Activated gamma-delta T cell treated with Interleukin-2 at 50 U/mL for 16 hours (primary cell): ENCODE measurements at places on chromosomes 2 and 18.

- no peak for DNase-seq
Observed at GRCh38 chr2:152470861-152471854, 136.2 kb downstream of the FMNL2 start.

GRCh38 chr18:22868831-22869230, 64.3 kb upstream of the RBBP8 start:
- no peak for DNase-seq

DNA sequence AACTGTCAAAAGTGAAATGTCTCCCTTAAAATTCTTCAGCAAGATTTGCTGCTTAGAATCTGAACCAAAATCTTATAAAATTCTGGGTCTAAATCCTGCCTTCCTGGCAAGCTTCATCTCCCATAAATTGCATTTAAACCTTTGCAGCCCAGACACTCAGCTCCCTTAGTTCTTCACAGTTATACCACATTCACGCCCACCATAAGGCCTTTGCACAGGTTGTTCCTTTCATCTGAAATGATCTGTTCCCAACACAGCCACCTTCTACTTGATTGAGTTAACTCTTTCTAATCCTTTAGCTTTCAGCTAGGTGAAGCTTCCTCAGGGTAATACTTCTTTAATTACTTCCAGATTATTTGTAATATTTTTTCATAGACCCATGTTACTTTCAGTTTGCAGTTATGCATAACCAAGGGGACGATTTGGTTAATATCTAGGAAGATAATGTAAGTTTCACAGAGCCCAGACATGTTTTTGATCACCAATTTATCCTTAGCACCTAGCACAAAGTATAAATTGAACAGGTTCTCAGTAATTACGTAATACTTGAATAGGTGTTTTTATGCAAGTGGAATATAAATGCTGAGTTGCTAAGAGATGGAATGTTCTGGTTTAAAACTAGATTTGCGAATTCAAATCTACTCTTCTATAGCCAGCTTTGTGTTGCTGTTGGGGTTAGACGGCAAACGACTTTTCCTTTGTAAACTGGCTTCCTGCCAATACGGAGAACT, 779.7 kb upstream of the PKDCC start:
- no peak for DNase-seq

DNA sequence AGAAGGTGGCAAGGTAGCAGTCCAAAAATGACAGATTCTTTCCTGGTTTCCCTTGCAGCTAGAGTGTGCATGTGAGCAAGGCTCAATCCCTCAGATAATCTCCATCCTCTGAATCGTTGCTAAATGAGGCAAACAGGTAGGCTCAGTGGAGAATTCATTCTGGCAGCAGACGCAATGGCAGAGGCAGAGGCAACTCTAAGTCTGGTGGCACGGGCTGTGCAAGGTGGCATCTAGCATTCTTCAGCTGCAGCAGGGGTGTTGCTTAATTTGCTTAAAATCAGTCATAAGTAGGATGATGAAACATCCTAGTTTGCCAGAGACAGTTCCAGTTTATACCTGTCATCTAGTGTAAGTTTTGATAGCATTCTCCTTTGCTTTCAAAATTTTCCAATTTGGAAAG, 391.1 kb upstream of the MEX3C start:
- DNase-seq: no peak

GRCh38 chr2:39517622-39518021, 80.5 kb upstream of the MAP4K3 start:
- DNase-seq: no peak

- DNase-seq: no peak
Observed at GRCh38 chr2:102841107-102841840, 79.4 kb downstream of the TMEM182 start.

- DNase-seq: no peak
Observed at GRCh38 chr2:128155970-128156369, 65.0 kb downstream of the UGGT1 start.

DNA sequence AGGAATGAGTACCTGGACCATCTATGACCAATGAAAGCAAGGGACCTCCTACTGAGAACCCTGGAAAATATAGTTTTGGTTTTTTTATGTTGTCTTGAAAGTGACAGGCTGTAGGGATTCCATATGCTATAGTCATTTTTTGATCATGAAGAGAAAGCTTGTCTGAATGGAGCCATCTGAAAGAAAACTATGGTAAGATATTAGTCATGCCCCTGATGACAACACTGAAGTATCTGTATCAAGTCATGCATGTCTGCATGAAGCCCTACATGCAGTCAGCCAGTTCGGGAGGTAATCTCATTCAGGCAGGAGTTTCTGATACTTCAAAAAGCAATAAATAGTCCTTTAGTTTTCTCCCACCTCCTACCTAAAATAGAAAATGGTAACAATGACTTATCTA, 1042.0 kb downstream of the DPP10 start:
- no peak for DNase-seq

DNA sequence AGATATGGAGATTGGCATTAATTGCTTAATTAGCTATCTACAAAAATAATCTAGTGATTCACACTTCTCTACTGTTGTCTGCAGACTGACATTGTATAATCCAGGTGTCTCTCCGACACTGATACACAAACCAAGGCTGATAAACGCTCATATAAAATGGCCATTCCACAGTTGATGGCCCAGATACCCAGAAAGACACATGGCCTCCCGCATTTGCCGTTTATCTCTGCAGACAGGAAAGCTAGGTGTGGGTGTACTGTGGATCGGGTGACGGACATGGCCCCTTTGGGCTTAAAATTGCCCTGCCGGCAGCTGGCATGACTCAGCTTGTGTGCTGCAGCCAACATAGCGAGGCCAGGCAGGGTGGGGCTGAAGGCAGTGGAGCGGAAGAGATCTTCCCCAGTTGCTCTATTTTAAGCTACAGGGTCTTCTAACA, 18.5 kb downstream of the PMAIP1 start:
- no peak for DNase-seq

DNA sequence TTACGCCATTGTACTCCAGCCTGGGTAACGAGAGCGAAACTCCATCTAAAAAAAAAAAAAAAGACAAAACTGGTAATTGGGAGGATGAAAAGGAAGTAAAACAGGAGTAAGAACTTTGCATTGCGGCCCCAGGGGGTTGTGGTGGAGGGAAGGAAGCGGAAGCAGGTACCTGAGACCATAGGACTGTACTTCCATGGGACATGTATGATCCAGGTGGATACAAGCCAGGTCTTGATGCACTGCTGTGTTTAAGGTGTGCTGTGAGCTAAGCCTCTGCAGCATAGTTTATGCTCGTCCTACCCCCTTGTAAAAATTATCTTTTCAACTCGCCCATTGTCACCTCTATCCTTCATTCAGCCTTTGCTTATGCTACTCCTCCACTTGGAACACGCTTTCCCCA, 23.7 kb downstream of the FBXO36 start:
- no peak for DNase-seq

GRCh38 chr2:232831496-232831895, 38.6 kb upstream of the SNORC start:
- DNase-seq: no peak

DNA sequence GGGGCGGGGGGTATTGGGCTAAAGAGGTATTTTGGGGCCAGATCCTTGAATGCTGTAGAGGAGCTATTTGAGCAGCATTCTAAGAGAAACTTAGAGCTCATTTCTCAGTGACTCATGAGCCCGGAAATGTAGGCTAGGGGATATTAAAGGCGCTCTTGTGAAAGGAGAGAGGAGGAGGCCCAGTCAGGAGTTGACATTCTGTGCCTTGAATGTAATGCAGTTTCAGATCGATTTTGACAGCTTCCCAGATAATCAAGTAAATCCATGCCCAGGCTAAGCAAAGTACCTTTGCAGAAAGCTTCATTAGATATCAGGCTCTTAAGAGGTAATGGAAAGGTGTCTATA, 1.5 kb downstream of the CAB39 start:
- peak; percentile 35 for DNase-seq

- no peak for DNase-seq
Observed at GRCh38 chr2:53235836-53236582, 531.6 kb upstream of the CHAC2 start.

GRCh38 chr2:41906338-41906725, 141.5 kb upstream of the PKDCC start:
- no peak for DNase-seq

DNA sequence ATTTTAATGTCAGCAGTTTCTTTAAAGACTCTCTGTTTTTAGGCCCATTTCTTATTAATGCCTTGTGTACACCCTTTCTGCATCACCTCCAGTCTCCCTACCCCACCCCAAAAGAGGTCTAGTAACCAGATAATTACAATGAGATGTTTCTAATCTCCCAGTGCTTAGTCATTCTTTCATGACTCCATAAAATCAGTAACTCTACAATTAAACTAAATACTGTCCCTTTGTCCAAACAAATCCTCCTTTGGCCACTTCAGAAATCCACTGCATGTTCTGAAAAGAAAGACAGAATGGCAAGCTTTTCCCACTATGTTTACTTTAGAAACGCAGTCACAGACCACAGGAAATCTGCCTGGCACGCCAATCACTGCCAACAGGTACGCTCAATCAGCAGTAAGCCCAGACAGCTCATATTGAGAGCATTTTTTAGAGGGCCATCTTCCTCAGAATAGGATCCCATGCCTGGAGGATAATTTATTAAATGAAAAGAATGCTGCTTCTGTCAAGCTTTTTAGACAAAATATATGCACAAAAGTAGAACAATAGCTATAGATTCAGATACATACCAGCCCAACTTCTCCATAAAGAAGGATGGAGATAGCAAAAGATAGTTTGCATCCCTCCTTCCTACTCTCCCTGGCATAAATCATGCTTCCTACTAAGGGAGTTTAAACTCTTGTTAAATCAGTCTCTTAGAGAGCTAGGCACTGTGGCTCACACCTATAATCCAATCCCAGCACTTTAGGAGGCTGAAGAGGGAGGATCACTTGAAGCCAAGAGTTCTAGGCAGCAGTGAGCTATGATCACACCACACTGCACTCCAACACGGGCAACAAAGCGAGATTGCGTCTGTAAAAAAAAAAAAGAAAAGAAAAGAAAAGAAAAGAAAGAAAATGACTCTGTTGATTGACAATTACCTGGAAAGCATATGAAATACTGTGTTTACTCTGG, 14.6 kb downstream of the CLASP1 start:
- no peak for DNase-seq

- no peak for DNase-seq
Observed at GRCh38 chr2:119679526-119679837, 481 bp downstream of the TMEM177 start.

GRCh38 chr2:182826064-182826463, 40.4 kb downstream of the FRZB start:
- no peak for DNase-seq

GRCh38 chr2:190343536-190344275, at the start of gene INPP1:
Gene INPP1, plus strand, starts transcription at chr2:190343589. Its CDS starts 16,514 bp downstream, at chr2:190360103.
- peak; percentile 25 for DNase-seq

DNA sequence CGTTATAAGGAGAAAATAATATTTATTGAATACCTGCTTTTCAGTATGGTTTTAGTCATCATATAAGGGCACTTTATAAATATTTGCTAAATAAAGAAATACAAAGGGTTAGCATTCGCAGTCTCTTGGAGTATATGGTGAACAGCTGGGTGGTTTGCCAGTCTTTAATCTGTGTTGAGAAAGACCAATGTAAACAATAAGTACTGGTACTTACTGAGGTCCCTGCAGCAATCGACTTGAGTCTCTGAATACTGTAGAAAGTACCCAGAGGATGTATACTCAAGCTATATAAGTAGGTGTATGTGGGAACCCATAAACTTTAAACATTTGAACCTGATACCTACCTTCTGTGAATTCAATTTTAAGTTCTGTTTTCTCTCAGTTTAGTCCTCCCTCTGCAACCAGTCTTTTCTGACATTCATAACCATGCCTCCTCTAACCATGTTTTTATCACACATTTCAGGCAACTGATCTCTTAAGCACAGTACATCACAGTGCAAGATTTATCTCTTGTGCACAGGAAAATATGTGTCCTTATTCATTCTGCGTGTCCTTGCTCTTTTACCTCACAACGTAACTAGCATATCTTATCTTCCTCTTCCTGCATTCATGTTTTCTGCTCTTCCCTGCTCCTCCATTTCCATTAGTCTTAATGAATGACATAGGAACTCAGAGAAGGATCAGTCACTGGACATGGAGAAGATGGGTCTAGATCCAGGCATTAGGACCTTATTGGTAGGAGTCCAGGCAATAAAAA, 21.7 kb downstream of the C18orf63 start:
- DNase-seq: no peak

DNA sequence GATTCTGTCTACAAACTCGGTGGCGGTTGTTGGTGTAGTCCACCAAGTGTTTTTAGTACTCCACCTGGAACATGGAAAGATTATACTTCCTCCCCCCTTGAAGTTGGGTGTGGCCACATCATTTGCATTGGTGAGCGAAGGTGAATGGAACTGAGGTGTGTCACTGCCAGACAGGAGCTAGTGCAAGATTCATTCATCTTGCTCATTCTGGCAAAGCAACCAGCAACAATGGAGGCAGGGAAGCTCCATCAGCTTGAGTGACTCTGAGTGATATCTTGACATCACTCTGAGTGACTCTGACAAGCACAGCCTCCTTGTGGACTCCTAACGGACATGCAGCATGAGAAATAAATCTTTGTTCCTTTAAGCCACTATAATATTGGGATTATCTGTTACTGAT, 54.7 kb upstream of the SLC1A4 start:
- DNase-seq: no peak

- no peak for DNase-seq
Observed at GRCh38 chr18:5488844-5489243, 55.0 kb downstream of the EPB41L3 start.

- DNase-seq: no peak
Observed at GRCh38 chr2:65913813-65914212, 481.4 kb upstream of the SPRED2 start.

- DNase-seq: no peak
Observed at GRCh38 chr2:65371074-65371434, 61.3 kb downstream of the SPRED2 start.

DNA sequence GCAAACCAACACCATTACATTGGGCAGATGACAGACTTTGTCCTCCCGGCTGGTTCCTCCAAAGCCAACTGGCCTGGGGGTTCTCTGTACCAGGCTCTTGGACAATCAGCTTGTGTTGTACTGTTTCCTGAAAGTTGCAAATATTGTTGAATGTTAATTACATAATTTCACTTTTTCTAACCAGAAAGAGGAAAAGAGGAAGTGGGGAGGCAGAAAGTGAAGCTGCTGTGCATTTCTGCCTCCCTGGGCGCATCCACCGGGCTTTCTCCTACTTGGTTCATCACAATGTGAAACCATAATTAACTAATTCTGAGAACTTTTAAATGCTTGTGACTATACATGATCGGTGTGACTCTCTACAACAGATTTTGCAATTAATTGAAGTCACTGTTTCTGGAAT, 10.1 kb downstream of the TWIST2 start:
- no peak for DNase-seq

DNA sequence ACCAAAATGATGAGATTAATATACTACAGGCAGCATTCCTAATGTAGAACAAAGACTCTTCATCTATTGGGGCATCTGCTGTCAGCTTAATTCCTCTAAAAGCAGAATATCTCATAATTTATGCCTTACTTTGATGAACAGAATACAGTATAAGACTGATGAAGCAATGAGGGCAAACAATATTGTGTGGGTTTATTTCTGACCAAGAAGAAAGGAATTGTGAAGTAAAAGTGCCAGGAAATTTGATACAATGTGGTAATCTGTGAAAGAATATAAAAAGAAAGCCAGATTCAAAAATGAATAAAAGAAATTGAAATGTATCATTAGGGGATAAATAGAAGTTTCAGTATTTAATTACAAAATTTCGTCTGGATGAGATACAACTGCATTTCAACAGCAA, 78.8 kb upstream of the TTC21B start:
- no peak for DNase-seq

GRCh38 chr2:183063083-183063482, 15.5 kb upstream of the DUSP19 start:
- no peak for DNase-seq

GRCh38 chr2:164934401-164935117, 20.8 kb downstream of the SLC38A11 start:
- no peak for DNase-seq

GRCh38 chr2:61769093-61769675, 84.7 kb downstream of the FAM161A start:
- DNase-seq: no peak
